Esophagus muscularis mucosa (tissue), 4 donors: ENCODE measurements at places on chromosomes 3 and 15. TPM values are rescaled to one million over a fixed set of nuclear protein-coding genes. Genes with fewer than 3 reads are reported as not detected.

Gene PPIP5K1
- 21.6 TPM for total RNA-seq

Gene CAMK1
- total RNA-seq, result 53.6 TPM

Gene RFX7
- 7.7 TPM for total RNA-seq

Gene ACP3
- 2.1 TPM for total RNA-seq

Gene GPR149
- not detected for total RNA-seq

Gene PLCL2
- 5.9 TPM for total RNA-seq

Gene MNS1
- total RNA-seq, result 0.66 TPM

Gene RLBP1
- 0.50 TPM for total RNA-seq

Gene PARP6
- total RNA-seq, result 46.5 TPM

Gene LEKR1
- total RNA-seq, result 1.2 TPM

Gene SAXO2
- 0.39 TPM for total RNA-seq

Gene ZCWPW2
- total RNA-seq, result 2.2 TPM

Gene COL6A5
- total RNA-seq, result not detected

Gene LMAN1L
- total RNA-seq, result 0.66 TPM

Gene RBM5
- 106 TPM for total RNA-seq

Gene ANKRD34C
- total RNA-seq, result not detected

Gene ADAMTSL3
- 23.7 TPM for total RNA-seq

Gene TLR9
- total RNA-seq, result 0.17 TPM

Gene SLC22A14
- not detected for total RNA-seq

Gene PRSS50
- not detected for total RNA-seq

Gene EFCC1
- 5.8 TPM for total RNA-seq

Gene SIDT1
- 3.8 TPM for total RNA-seq

Gene PCOLCE2
- total RNA-seq, result 48.2 TPM

Gene ACOX2
- total RNA-seq, result 18.3 TPM
